Activated CD8-positive, alpha-beta T cell treated with anti-CD3 and anti-CD28 coated beads for 36 hours (primary cell): ENCODE measurements at places on chromosomes 4 and X. TPM values are rescaled to one million over a fixed set of nuclear protein-coding genes. Genes with fewer than 3 reads are reported as not detected.

NDST4 gene
- not detected for total RNA-seq

NUP62CL gene
- total RNA-seq: 3.7 TPM

MORC4 gene
- 8.2 TPM for total RNA-seq

DGAT2L6 gene
- total RNA-seq: not detected

PAGE5 gene
- not detected for total RNA-seq

FGFR3 gene
- total RNA-seq: 1.0 TPM

APBB2 gene
- 0.89 TPM for total RNA-seq

CACNA1F gene
- total RNA-seq: 1.1 TPM

JAKMIP1 gene
- 5.6 TPM for total RNA-seq

AFP gene
- not detected for total RNA-seq
